Daoy (cell line): ENCODE measurements at places on chromosomes 6 and 20. TPM values are rescaled to one million over a fixed set of nuclear protein-coding genes. Genes with fewer than 3 reads are reported as not detected.

Gene LINC00237
- 4.4 TPM in 1 of 2 replicates, not detected in the other for total RNA-seq

Gene HUS1B
- 2.9 and 6.8 TPM in 2 replicates for total RNA-seq

Gene CPNE5
- 0.63 TPM in 1 of 2 replicates, not detected in the other for total RNA-seq

Gene BPIFB2
- total RNA-seq: not detected in 2 replicates

Gene OR12D3
- total RNA-seq: not detected in 2 replicates

Gene KCNK5
- total RNA-seq: 5.2 and 7.1 TPM in 2 replicates

Gene BPIFA1
- not detected in 2 replicates for total RNA-seq

Gene CTNNBL1
- total RNA-seq: 44.7 and 46.6 TPM in 2 replicates

Gene C6orf58
- total RNA-seq: 0.39 and 0.69 TPM in 2 replicates

Gene LRRC1
- 12.2 and 13.1 TPM in 2 replicates for total RNA-seq

Gene SSTR4
- total RNA-seq: not detected in 2 replicates

Gene RAET1E
- 1.4 and 4.1 TPM in 2 replicates for total RNA-seq

GRCh38 chr6:134363323-134364039 lies 45.6 kb upstream of the SGK1 start:
- DNase-seq: peak; percentile 74

DNA sequence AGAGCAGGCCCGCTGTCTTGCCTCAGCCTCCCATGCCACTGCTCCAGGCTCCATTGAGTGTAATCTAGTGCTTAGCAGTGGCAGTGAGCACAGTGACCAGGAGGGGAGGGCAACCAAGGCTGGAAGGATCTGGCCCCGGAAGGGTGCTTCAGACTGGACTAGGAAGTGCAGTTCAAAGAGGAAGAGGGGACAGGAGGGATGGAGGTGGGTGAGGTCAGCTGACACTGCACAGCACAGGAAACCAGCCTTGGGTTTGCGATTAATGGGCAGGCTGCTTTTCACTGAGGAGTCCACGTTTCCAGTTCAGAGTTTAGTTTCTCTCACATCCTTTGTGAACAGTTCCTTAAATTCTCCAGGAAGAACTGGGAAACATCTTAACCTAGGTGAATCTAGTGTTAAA lies 46.9 kb downstream of the CDS2 start:
- no peak for DNase-seq

GRCh38 chr6:136038531-136038930 lies 187.0 kb downstream of the PDE7B start:
- no peak for DNase-seq

GRCh38 chr6:145491126-145491525 lies 244.2 kb downstream of the EPM2A start:
- DNase-seq: no peak

GRCh38 chr6:1554476-1555310 lies 55.0 kb upstream of the FOXC1 start:
- peak; percentile 78 for DNase-seq

DNA sequence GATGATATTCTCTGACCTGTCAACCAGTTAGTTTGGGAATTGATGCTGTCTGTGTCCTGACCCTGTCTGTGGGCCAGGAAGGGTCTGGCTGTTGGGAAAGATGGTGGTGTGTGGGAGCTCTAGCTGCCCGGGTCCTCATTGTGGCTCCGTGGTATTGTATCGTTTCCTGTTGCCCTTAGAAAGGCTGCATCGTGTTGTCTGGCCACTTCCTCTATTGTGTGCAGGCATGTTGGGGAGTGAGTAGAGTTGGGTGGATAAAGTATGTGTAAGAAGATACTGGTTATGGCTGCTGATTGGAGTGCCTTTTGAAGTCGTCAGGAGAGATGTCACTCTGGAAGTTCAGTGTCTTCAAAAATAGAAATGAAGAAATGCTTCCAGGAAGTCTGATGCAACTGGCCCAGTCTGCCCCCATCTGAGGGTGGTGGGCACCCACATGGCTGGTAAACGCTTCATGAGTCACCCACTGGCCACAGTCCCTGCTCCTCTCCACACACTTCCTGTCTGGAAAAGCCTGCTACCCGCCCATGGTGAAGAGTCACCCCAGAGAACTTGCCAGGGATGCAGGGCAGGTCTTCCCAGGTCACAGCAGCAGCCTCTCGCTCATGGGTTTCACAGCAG lies 27.9 kb downstream of the PPARD start:
- DNase-seq: peak; percentile 98

- DNase-seq: no peak
These were observed 9.5 kb upstream of the NKX2-2 start for GRCh38 chr20:21523281-21523868.

- no peak for DNase-seq
These were observed 86.0 kb downstream of the AFG1L start for GRCh38 chr6:108380876-108381275.

- DNase-seq: no peak
These were observed 99.7 kb downstream of the F13A1 start for GRCh38 chr6:6220718-6221117.

- no peak for DNase-seq
These were observed 195.0 kb downstream of the PAX1 start for GRCh38 chr20:21900431-21900830.

GRCh38 chr6:127162836-127163235 lies 44.4 kb downstream of the RSPO3 start:
- no peak for DNase-seq

- DNase-seq: no peak
These were observed 61.4 kb downstream of the WDR27 start for GRCh38 chr6:169640351-169640852.

GRCh38 chr6:70380771-70381416 lies 32.4 kb upstream of the FAM135A start:
- DNase-seq: no peak

DNA sequence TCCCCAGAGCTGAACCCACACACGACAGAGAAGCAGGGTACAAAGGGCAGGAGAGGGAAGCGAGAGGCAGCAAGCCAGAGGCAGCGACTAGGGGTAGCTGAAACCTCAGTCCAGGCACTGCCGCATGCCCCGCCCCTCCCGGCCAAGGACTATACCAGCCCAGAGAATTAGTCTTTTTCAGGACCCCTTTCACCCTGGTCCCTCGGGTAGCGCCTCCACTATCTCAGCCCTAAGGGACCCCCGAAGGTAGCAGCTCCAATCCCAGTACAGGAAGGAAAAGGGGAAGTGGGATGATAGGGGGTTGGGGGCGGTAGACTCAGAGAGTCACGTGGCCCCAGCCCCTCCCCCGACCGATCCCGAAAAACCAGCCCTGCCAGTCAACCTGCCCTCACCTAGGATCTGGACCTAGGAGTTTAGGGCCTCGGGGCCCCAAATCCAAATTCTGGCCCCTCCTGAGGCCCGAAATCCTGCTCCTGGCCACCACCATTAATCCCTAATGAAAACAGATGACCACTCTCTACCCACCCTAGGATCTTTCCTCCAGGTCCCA lies 1.3 kb downstream of the RGL2 start:
- no peak for DNase-seq

DNA sequence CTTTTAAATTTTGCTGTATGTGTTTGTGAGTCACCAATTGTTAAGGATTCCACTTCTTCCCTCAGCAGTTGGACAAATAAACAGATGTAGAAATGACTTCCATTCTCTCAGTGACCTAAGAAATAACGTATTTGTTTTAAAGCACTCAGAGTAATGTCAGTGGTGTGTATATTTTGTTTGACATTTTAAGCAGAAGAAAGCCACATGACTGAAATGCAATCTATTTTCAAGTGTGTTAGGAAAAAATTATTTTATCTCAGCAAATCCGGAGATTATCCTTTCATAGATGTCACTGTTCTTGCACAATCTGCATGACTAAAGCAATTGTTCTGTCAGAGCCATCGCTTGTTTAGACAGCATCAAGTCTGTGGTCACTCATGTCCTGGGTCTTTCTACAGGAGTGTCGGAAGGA lies 77.1 kb downstream of the JAG1 start:
- peak; percentile 48 for DNase-seq

- DNase-seq: no peak
These were observed 58.4 kb downstream of the SNAP25 start for GRCh38 chr20:10276878-10277580.

GRCh38 chr20:16966276-16966880 lies 218.2 kb downstream of the OTOR start:
- DNase-seq: no peak

DNA sequence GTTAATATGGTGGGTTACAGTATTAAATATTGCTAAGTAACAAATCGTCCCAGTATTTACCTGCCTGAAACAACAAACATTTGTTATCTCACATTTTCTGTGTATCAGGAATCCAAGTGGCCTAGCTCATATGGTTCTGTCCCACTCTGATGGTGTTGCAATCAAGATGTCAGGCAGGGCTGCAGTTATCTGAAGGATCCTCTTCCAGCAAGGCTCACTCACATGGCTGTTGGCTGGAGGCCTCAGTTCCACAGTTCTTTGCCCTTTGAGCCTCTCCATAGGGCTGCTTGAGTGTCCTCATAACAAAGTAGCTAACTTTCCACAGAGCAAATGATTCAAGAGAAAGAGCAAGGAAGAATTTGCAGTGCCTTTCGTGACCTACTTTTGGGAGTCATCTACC lies 17.7 kb downstream of the RAB22A start:
- DNase-seq: no peak

DNA sequence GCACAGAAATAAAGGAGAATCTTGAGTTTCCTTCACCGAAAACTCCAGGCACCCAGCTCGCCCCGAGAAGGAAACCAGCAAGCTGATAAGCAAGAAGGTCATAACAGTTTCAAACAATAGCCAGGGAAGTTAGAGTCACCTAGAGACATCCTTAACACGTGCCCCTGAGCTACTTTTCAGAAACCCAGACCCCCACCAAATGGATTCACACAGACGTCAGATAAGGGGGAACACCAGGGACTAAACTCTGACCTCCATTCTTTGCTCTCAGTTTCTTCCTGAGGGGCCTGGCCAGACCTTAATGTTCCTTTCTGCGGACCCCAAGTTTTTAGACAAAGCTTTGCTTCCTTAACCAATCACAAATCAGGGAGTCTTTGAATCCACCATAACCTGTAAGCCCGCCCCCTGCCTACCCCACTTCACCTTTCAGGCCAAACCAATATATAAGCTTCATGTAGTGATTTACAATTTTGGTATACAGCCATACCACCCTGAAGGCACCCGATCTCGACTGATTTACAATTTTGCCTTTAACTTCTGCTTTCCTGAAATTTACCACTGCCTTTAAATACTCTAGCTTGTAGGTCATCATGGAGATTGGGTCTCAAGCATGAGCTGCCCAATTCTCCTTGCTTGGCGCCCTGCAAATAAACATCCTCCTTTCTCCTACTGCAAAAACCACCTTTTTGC lies 11.7 kb downstream of the SOD2 start:
- no peak for DNase-seq

- peak; percentile 81 for DNase-seq
These were observed at the start of gene C6orf141 for GRCh38 chr6:49550492-49551077. C6orf141 (plus strand) TSS chr6:49550668; CDS start chr6:49550793, 125 bp downstream.

- no peak for DNase-seq
These were observed 17.1 kb downstream of the ALDH8A1 start for GRCh38 chr6:134932535-134933470.

DNA sequence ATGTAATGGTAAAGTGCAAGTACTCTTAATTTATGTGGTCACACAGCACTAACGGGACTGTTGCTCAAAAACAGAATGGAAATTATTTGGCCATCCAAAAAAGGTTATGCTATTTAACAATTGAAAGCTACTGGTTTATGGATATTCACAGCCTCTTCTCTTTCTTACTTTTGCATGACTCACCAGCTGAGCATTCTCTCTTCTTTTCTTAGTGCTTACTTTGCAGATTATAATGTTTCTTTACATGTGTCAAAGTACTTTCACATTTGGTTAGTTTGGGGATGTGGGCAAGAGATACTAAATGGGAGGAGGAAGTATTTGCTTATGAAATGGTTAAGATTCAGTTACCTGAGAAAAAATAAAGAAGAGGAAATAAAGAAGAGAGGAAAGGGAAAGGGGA lies 610.5 kb downstream of the HTR1B start:
- no peak for DNase-seq

DNA sequence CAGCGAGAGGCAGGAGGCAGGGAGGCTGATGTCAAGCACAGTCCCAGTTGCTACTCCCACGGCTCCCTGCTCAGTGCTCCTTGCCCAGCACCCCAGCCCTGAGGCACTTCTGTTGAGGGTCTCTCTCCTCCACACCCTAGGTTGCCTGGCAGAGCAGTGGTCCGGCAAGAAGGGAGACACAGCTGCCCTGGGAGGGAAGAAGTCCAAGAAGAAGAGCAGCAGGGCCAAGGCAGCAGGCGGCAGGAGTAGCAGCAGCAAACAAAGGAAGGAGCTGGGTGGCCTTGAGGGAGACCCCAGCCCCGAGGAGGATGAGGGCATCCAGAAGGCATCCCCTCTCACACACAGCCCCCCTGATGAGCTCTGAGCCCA lies 9.1 kb downstream of the CNPY3 start:
- no peak for DNase-seq

- no peak for DNase-seq
These were observed 15.6 kb downstream of the ENPP1 start for GRCh38 chr6:131823276-131823902.

DNA sequence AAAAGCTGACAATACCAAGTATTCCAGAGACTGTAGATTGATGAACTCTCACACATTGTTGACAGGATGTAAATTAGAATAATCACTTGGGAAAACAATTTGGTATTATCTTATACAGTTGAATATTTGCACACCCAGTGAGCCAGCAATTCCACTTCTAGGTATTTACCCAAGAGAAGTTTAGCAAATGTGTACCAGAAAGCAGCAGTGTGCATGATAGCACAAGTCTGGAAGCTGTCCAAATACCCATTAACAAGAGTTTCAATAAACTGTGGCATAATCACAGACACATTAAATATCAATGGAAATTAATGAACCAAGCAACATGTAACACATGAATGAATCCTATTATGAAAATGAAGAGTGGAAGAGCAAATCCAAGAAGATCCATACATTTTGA lies 233.6 kb downstream of the TPBG start:
- no peak for DNase-seq

DNA sequence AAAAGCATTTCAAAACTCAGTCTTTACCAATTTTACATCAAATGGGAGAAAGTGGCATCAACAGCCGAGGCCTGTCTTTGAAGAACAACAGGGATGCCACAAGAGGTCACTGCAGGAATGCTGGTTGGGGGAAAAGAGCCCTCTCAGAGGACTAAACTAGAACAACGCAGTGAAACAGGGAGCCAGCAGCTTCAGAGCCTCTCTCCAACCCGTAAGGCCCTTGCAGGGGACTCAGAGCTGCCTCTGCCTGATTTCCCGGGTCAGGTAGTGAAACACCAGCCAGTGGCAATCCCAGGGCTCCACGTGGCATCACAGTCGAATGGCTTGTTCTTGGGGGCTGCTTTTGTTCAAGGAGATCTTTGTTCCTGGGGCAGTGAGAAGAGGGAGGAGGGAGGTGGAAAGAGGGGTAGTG lies 55.0 kb upstream of the KCNK16 start:
- DNase-seq: peak; percentile 71
